ENCODE measurements at places on chromosomes 6 and 20.

- DNase-seq: no peak
Observed at GRCh38 chr20:8163543-8163942, 31.5 kb downstream of the PLCB1 start.

- no peak for DNase-seq
Observed at GRCh38 chr20:34637245-34638038, 39.5 kb downstream of the PIGU start.

DNA sequence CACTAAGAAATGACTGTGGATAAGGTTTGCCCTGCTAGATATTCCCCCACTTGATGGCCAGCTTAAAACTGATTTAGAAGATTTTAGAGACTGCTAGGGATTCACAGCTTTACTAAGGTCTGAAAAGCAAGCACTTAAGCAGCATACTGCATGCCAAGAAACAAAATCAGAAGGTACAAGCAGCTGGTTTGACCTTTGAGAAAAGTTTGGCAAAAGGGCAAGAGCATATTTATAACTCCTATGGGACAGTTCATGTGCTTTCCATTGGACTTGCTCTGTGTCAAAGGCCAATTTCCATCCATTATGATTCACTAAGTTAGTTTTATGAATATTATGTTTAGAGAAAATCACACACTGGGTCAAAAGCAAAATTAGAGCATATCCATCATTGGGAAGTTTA is 402.8 kb downstream of the PKHD1 start:
- DNase-seq: no peak

GRCh38 chr6:32064706-32065105 is 26.5 kb downstream of the CYP21A2 start:
- DNase-seq: no peak

DNA sequence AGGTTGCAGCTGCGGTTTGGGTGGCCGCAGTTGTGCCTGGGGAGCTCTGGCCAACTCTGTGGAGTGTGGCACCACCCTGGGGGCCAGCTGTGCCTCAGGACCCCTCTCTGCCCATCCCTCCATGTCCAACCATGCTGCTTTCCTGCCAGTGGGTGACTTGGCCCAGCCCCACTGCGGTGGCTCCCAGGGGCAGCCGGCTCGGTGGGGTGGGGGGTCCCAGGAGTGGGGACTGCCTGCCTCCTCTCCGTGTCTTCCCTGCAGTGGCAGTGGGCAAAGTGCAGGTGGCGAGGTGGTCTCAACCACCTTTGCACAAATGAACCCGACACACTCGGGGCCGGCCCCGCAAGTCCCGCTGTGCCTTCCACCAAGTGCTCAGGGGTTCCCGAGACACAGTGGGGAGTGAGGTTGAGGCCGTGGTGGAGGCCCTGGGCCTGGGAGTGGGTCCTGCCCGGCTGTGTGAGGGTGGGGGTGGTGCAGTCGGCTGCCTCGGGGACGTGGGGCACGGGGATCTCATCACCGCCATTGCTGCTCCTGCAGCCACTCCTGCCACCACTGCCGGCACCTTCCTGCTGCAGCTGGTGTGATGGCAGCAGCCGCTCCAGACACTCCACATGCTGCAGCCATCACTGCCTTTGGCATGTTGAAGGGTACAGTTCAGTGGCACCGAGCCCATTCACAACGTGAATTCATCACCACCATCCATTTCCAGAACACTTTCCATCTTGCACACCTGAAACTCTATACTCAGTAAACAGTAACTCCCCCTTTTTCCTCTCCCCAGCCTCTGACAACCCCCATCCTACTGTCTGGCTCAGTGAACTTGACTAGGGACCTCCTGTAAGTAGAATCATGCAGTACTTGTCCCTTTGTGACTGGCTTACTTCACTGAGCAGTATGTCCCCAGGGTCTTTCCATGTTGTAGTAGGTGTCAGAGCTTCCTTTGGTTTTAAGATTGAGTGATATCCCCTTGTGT is 10.7 kb upstream of the SLCO4A1 start:
- no peak for DNase-seq

GRCh38 chr6:166757232-166758135 is 130.4 kb upstream of the RPS6KA2 start:
- peak; percentile 9 for DNase-seq

GRCh38 chr20:63032861-63033793 is 26.4 kb upstream of the BHLHE23 start:
- no peak for DNase-seq

DNA sequence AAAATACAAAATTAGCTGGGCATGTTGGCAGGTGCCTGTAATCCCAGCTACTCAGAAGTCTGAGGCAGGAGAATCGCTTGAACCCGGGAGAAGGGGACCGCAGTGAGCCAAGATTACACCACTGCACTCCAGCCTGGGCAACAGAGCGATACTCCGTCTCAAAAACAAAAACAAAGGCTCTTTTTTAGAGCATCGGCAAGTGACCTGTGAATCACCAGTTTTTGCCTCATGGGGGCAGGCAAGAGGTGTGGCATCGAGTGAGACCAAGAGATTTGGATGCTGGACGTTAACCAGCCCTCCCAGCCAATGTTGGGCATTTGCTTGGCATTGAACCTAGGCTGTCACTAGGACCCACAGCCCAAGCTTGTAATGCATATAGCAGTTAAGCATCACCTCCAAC is 14.6 kb upstream of the CDK5RAP1 start:
- DNase-seq: peak; percentile 12

Measured in naive thymus-derived CD8-positive, alpha-beta T cell (primary cell).